Mucosa of gallbladder (tissue), 1 donor: ENCODE measurements at places on chromosomes 6 and 20. TPM values are rescaled to one million over a fixed set of nuclear protein-coding genes. Genes with fewer than 3 reads are reported as not detected.

DNA sequence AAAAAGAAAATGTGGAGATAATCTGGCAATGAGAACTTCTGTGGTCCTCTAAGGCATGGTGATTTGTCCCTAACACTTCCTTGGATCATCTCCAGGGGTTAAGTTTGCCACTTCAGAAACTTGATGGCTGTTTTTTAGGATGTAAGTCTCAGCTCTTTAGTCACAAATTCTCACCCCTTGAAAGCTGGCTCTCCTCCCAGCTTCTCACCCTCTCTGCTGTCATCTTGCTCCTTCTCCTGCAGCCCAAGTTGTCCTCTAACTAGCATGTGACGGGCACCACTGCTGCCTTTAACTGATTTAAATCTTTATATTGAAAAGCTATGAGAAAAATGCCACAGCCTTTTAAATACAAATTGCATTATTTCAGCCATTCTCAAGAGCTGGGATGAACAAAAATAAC is 107.8 kb downstream of the MAP3K5 start:
- no peak for DNase-seq

GRCh38 chr20:39785252-39785917 is 823.2 kb downstream of the DHX35 start:
- DNase-seq, result no peak

DNA sequence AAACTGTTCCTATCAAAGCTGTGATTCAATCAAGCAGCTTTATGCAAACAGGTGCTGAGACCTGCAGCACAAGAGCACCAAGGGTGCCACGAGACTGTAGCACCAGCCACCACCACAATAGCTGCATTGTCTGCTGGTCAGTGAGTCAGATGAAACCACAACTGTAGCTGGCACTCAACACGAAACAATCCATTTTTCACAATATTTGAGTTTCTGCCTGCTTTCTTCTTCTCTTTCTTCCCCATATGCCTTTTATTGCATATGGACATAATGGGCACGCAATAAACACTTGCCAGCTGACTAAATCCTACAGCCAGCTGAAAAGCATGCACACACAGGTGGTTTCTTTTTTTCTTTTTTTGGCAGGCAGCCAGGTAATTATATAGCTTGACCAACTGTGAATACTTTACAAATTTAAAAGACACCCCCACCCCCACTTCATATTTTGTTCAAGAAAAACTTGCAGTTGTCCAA is 16.6 kb downstream of the SLC2A12 start:
- DNase-seq, result peak; percentile 62

DNA sequence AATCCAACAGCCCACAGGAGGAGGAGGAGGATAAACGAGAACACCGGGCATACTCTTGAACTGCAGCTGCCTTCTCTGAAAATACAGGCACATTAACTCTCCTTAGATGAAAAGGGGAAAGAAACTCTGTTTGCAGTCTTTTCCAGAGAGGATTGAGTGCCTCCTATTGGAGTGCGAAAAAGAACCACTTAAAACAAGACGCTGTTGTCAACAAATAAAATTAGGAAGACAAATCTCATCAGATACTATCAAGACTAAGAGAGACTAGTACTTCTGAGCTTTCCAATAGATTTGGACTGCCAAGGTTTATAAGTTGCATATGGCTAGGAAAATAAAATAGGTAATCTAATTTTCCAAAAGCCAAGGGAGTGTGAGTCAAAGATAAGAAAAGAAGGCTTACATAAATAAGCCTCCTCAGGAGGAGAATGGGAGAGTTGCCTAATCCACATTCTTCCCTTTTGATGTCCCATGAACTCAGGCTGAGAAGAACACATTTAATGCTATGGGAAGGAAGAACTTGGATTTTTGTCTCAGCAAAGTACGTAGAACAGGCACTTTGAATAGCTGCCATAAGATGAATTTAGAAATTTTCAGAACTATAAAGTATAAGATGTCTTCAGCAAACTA is 154.7 kb downstream of the ARHGAP18 start:
- DNase-seq, result no peak

GRCh38 chr6:169832247-169832948 is 81.0 kb downstream of the ERMARD start:
- peak; percentile 25 for DNase-seq

- DNase-seq, result no peak
Measured at GRCh38 chr6:140777780-140778179, 1354.9 kb upstream of the GJE1 start.

DNA sequence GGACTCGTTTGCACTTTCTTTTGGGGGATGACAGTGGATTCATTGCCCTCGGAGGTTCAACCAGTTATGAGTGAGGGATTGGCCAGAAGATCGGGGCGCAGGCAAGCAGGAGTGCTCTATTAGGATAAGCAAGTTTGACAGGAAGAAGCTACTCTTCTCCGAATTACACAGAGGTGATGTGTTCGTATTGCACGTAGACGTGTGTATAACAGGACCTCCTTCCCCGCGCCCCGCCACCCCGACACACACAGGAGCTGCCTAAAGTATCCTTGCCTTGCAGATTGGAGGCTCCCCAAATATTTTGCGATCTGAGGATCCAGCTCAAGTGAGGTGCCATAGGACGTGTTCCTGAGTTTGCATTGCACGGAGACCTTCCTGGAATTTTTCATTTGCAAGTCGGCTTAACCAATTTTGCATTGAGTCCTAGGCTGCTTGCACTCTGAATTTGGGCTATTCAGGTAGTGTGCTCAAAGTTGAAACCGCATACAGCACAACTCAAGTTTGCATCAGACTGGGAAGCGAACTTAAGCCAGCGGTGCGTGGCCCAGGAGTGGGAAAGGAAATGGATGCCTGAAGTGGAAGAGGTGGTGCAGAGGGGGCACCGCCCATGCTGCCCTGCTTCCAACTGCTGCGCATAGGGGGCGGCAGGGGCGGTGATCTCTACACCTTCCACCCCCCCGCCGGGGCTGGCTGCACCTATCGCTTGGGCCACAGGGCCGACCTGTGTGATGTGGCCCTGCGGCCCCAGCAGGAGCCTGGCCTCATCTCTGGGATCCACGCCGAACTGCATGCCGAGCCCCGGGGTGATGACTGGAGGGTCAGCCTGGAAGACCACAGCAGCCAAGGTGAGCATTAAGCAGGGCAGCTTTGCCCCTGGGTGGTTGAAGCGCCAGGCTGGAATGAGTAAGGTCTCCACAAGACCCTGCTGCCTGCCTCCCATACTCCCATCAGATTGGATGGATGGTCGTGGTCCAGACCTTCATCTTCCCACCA is 770 bp downstream of the TCF19 start:
- no peak for DNase-seq

DNA sequence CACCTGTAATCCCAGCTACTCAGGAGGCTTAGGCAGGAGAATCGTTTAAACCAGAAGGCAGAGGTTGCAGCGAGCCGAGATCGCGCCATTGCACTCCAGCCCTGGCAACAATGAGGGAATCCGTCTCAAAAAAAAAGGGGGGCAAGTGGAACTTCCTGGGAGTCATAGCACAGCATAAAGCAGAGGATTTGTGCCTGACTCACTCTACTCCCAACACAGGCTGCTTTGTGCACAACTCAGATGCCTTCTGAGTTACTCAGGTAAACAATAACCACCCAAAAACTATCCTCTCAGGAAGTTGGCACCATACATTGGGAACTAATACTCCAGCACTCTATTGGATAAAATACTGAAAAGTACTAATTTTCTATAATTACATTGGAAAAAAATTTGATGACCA is 2.5 kb upstream of the TMEM244 start:
- no peak for DNase-seq

SMLR1 gene
- total RNA-seq, result 2.8 TPM

- DNase-seq, result no peak
Measured at GRCh38 chr20:30610029-30610693, 647.3 kb upstream of the DEFB115 start.

GABRR1 gene
- not detected for total RNA-seq

DDX43 gene
- total RNA-seq, result 1.6 TPM

DNA sequence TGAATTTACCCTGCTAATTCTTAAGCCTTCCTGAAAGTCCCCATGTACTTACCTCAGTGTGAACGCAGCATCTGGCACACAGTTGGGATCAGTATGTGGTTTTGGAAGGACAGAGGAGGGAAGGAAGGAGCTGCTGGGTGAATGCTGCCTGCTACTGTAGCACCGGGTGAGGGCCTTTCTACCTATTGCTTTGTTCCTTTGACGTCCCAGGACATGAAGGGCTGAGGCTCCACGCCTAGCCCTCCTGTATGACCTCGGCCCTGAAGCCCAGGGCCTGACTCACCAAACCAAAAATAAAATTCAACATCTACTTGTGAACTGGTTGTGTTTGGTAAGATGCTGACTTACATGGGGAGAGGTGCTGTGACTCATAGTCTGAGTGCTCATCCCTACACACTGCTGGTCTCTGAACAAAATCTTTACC is 51.1 kb downstream of the ARID1B start:
- no peak for DNase-seq

GRCh38 chr6:84002226-84002625 is 31.3 kb upstream of the MRAP2 start:
- DNase-seq, result no peak

DNA sequence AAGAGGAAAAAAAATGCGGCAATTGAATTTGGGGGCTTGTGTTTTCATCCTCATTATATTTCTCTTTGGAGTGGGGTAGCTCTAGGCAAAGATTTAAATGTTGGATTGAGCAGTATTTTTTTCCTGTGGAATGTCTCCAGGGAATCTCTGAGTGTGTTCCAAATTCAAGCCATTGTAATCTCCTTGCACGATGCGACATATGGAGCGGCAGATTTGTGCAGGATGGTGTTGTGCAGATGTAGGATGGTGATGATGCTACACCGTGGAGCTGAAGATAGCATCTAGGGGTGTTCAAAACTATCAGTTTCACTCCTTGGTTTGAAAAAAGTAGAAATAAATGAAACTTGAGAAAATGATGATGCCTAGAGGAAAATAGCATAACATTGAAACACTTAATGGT is 777.5 kb upstream of the EPHA7 start:
- no peak for DNase-seq

DNA sequence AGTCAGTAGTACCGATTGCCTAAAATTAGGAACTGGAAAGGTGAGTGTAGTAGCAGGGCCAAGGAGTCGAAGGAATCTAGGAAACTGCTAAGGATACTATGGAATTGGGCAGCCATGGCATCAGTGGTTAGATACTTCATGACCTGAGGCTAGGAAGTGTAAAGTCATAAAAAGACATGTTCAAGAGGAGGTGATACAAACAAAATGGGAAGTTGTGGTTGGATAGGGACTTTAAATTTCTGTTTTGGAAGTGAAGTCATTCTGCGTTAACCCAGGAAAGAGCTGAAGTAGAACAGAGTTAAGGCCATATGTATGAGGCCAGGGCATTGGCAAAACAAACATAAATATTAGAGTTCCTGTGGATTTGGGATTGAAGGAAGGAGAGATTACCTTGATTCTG is 88.6 kb upstream of the TMEM181 start:
- no peak for DNase-seq

SNAI1 gene
- 3.2 TPM for total RNA-seq

DNA sequence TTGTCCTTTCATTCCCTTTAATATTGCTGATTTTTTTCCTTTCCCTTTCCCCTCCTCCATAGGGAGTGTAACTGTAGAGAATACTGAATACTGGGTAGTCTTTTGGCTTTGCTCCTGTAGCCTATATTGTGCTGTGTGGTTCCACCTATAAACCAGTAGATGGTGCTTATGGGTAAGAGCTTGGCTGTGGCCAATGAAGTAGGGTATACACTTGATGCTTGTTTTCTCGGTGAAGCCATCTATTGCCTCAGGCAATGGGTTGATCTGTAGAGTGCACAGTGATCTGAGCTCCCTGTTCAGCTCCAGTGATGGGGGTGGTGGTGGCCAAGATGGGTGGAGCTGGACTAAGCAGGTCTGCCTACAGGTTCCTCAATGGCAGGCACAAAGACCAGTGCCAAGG is 203.3 kb upstream of the IMPG1 start:
- DNase-seq, result no peak

KLHDC3 gene
- 93.8 TPM for total RNA-seq

GRCh38 chr6:144909753-144910285 is 624.7 kb downstream of the UTRN start:
- DNase-seq, result no peak

SGK1 gene
- 220 TPM for total RNA-seq

- DNase-seq, result no peak
Measured at GRCh38 chr20:40336533-40336932, 352.5 kb downstream of the MAFB start.

GRCh38 chr6:119603501-119603900 is 253.9 kb upstream of the MAN1A1 start:
- DNase-seq, result no peak

WDR46 gene
- 37.7 TPM for total RNA-seq

CCN6 gene
- total RNA-seq, result not detected

ZSCAN31 gene
- 38.4 TPM for total RNA-seq

DNA sequence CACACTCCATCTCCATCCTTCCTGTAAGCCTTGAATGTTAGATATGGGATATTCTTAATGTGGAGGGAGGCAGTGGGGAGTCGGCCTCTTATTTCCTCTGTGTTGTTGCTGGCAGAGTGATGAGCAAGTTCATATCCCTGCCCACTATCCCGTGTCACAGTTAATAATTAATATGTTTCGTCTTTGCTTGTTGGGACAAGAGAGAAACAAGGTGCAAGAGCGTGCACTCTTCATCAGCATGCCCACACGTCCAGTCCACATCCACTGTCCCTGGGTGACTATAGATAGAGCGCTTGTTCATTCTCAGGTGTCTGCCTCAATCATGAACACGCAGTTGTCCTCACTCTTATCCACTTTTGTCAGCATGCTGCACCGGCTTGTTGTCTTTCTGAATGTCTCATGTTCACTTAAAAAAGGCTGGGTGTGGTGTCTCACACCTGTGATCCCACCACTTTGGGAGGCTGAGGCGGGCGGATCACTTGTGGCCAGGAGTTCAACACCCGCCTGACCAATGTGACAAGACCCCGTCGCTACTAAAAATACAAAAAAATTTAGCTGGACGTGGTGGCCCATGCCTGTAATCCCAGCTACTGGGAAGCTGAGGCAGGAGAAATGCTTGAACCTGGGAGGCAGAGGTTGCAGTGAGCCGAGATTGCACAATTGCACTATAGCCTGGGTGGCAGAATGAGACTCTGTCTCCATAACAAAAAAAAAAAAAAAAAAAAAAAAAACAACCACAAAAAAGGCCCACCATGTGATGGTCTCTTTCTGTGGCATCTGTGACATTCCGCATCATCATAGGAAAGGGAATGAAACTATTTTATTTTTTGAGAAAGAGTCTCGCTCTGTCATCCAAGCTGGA is 34.2 kb downstream of the PPP1R3G start:
- no peak for DNase-seq

MYL9 gene
- 1,833 TPM for total RNA-seq
